Stimulated activated CD4-positive, alpha-beta T cell treated with anti-CD3 and anti-CD28 coated beads, Interleukin-4, amount 100 ng/mL, for 1 hour (primary cell): ENCODE measurements at places on chromosomes 5 and 9.

DNA sequence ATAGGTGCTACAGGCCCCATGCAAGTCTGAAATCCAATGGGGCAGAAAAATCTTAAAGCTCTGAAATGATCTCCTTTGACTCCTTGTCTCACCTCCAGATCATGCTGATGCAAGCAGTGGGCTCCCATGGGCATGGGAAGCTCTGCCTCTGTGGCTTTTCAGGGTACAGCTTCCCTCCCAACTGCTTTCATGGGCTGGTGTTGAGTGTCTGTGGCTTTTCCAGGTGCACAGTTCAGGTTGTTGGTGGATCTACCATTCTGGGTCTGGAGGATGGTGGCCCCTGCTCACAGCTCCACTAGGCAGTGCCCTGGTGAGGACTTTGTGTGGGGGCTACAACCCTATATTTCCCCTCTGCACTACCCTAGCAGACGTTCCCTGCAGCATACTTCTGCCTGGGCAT, 103.5 kb downstream of the STARD4 start:
- DNase-seq: no peak

DNA sequence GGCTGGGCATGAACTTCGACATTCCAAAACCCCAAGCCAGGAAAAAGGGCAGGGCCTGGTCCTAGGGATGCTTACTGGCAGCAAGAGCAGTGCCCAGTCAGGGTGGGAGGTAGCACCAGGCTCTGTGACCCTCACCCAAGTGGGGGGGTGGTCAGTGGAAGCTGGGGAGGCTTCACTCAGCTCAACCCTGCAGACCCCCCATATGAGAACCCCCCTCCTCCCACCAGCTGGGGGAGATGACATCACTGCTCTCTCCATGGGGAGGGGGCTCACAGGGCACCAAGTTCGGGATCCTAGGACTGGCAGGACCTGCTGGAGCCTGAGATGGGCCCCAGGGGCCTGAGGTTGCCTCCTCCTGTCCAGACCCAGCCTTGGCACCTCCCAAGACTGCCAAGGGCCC, 4.7 kb downstream of the DNLZ start:
- DNase-seq: no peak

GRCh38 chr5:172575816-172576545, 65.1 kb upstream of the NEURL1B start:
- DNase-seq: no peak

DNA sequence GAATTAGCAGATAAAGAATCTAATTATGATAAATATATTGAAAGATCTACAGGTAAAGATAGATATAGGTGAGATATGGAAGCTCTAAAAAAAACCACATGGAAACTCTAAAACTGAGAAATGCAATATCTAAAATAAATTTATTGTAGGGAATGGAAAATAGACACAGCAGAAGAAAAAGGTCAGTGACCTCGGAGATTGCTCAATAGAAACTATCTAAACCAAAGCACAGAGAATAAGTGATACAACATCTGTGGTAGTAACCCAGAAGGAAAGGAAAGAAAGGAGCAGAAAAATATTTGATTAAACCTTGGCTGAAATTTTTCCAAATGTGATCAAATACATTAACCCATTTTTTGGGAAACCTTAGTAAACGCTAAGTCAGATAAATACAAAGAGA, 43.1 kb upstream of the GLIPR2 start:
- DNase-seq: no peak

- no peak for DNase-seq
Observed at GRCh38 chr5:107387526-107388140, 283.1 kb downstream of the EFNA5 start.

DNA sequence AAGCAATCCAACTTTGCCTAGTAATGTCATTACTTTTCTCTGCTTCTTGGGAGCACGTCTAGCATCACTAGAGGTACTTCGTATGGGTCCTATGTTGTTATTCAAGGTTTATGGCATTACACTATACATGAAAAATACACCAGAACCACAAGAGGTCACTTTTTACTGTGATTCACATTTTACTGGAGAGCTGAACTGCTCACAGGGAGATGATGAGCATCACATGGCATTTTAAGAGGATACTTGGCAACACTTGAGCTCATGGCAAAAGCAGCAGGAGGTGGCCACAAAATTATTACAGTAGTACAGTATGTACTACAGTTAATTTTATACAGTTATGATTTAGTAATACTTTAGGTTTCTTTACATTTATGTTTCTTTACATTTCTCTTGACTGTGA, 223.4 kb downstream of the PARP8 start:
- no peak for DNase-seq

DNA sequence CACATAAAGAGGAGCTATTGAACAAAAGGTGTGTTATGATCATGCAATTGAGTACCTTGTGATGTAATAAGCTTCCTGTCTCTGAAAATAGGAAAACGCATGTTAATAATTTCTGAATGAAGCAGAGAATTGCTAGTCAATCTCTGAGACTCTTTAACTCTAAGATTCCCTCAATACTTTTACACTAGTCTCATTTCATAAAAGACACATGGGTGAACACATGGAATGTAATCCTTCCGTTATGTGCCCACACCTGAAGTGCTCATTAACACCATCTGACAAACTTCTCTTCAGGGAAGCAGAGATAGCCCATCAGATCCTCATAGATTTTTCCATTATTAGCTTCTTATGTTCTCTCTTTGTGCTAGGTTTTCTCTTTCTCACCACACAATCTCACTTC, 182.4 kb downstream of the TLR4 start:
- DNase-seq: no peak

DNA sequence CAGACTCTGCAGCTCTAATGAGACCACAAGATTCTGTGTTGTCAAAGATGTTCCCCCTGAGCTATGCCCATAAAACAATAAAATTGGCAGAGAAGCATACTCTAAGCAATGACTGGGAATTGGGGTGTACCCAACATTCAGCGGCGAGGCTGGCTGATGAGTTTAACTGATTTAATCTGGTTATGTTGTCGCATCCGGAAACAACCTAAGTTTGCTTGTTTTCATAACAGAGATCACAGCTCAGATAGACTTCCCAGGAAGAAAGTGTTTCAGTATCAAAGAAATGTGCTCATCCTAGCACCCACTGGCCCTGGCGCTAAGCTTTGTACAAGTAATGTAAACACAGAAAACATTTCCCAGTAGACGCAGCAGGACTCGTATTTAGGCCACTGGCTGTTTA, 7.4 kb downstream of the SEMA5A start:
- DNase-seq: no peak

DNA sequence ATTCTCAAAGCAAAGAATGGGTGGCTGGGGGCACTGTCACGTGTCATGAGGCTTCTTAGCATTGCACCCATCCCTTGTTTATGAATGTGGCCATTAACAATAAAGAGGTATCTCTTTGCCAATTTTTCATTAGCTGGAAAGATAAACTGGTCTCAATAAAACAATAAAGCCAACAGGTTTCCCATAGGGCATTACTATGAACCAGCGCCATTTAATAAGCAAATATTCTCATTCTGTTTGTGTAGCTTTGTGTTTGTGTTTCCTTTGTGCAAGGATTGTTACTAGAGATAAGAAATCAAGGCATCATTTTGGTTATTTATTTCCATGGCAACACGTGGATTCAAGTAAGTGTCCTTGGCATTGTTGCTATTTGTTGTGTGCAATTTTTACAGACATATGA, 37.6 kb upstream of the CAST start:
- no peak for DNase-seq

DNA sequence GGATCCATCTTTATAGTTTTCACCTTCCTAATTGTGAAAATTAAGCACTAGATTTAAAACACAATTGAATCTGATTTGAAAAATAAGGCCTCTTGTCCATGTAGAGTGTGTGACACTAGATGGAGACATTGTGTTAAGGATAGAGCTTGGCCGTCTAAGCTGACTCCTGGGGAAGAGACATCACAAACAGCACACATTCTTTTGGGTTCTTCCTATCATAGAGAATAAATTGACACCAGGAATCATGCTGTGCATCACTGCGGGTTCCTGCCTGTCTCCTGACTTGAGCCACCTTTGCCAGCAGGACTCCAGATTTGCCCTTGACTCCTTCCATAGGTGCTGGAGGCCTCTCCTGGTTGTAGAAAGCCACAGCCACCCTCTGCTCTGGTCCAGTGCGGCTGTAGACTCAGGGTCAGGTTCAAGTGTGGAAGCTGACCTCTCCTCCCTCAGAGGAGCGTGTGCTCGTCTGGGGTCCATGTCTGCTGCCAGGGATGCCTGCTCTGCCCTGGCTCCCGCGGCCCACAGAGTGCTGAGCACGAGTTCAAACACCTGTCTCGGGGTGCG, 11.2 kb downstream of the ROPN1L start:
- DNase-seq: no peak

- no peak for DNase-seq
Observed at GRCh38 chr5:132342291-132343180, 27.0 kb upstream of the SLC22A5 start.

DNA sequence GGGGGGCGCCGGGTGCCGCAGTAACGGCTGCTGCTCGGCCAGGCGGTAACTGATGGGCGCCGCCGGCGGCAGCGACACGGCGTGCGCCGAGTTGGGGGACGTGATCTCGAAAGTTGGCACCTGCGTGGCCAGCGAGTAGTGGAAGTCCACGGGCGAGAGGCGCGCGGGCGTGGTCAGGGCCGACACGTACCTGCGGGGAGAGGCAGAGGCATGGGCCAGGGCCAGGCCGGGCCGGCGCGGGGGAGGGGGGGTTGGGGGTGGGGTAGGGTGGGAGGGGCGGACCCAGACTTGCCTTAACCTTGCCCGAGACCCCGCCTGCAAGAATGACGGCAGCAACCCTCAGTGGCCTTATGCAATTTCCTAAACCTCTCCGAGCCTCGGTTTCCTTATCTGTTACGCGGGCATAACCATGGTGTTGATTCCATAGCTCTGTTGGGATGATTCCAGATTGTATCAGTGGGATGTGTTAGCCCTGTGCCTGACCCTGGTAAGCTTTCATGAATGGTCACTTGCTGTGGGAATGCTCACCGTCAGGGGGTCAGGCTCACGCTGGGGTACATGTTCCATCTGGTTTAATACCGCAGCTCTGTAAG, 53.0 kb downstream of the PSD2 start:
- peak; percentile 35 for DNase-seq

DNA sequence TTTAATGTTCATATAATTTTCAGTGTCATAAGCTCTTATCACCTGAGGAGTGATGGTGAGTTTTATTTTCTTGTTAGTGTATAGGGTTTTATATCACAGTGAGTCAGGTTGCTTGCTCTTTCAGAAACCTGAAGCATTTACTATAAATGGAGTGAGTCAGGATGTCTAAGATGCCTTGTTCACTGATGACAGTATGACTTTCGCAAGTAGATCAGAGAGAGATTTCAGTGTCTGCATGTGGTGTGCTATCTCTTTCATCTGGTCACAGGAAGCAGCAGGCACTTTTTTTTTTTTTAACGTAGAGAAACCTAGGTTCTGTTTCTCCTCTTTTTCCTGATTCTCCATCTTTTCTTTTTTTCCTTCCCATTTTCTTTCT, 237.1 kb downstream of the DMRTA1 start:
- no peak for DNase-seq

DNA sequence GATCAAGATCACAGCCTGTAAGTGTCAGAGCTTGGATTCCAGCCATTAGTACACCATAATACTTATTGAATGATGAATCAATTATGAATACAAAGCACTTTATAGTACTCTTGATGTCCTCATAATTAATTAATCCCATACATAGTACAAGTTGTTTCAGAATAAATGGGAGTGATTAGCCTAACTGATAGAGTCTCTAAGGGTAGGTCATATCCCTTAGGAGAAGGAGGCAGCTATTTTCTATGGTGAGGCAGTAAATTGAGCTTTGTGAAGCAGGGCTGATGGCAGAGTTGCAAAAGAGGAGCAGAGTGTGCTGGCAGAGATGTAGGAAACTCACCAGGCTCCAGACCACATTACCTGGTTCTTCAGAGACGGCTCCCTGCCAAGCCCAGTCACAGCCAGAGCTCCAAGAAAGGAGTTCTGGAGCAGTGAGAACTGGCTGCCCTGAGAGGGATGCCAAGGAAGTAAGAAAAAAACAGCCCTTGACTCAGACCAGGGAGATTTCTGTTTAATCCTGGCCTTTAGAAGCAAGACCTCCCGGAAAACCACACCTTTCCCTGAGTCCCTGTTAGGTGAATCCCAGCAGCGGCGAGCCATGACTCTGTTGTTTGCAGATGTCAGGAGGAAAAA, 112.9 kb downstream of the SH3TC2 start:
- no peak for DNase-seq

DNA sequence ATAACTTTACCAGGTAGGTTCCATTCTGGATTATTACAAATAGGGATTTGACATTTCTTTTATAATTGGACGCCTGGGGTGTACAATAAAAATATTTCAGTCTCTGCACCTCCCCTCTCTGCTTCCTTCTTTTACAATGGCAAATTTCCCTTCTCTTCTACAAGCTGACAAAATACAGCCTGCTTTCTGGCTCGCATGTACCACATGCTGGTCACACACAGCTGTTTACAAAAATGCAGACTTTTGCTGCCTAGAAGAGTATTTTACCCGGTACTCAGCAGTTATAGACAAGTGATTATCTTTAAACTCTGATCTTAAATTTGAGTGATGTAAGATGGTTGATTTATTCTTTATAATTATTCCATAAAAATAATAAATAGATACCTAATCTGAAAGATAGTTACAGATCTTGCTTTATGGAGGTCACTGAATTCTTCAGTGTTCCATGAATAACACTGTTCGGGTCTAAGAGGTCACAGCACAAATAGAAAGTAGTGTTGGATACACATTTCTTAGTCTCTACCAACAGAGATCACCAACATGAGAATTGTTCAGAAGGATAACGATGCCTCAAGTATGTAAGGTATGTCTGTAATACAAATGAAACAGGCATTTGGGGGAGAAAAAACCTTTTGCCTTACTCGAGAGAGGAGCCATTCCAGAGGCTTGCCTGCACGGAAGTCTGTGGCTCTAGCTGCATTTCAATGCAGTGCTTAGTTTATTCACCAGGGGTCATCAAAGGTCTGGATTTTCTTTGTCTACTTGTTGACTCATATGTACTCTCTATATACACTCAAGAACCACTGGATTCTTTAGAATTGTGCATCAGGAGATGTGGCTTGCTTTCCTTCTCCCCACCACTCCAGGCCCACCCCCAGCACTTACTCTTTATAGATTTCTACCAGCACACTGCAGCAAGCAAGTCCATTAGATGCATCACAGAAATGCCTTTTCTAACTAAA, 206.6 kb upstream of the RFX3 start:
- peak; percentile 8 for DNase-seq

- no peak for DNase-seq
Observed at GRCh38 chr9:71941998-71942567, 30.6 kb downstream of the C9orf85 start.

- DNase-seq: no peak
Observed at GRCh38 chr5:78971998-78972397, 13.1 kb downstream of the ARSB start.

- no peak for DNase-seq
Observed at GRCh38 chr5:131382407-131383395, 118.8 kb downstream of the CDC42SE2 start.

DNA sequence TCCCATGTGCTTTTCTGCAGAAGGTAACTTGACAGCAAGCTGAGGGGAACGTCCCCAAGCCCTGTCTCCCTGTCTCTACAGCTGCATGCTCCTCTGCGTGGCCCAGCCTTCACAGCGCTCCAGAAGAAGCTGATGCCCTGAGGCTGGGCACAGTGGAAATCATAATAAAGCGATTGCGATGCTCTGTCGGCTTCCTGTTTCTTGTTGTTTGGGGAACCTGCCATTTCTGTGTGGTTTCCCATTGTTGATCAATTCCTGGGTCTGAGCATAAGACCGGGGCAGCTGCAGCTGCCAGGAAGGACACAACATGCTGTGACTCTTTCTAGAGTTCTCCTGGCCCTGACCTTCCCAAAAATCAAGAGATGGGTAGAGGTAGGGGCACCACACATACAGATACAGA, 7.2 kb upstream of the DNAJB5 start:
- no peak for DNase-seq

- DNase-seq: no peak
Observed at GRCh38 chr5:113245427-113246225, 189.2 kb downstream of the TSSK1B start.
